ENCODE measurements at places on chromosomes 2 and 18.

- no peak for DNase-seq
Measured at GRCh38 chr2:238131761-238132462, 6.6 kb upstream of the KLHL30 start.

- DNase-seq = no peak
Measured at GRCh38 chr2:220117025-220117424, 489.6 kb downstream of the SLC4A3 start.

- no peak for DNase-seq
Measured at GRCh38 chr2:71333619-71334018, 2.0 kb downstream of the ZNF638 start.

GRCh38 chr2:145356056-145356455 is 836.1 kb upstream of the ZEB2 start:
- DNase-seq = no peak

GRCh38 chr2:141923657-141924056 is 207.2 kb downstream of the LRP1B start:
- DNase-seq = no peak

DNA sequence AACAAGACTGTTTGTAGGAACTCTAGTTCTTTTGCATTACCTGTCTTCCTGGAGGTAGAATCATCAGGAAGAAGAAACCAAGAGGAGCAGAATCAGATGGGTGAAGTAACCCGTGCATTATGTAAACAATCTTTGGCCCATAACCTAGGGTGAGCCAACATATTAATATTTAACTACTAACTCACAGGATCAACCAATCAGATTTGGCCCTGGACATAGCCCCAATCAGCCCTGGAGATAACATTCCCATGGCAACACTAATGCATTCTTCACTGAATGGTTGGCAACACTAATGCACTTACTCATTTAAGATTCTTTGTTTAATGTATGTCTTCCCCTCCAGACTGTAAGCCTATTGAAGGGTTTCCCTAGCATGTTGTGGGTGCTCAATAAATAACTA is 72.0 kb upstream of the CTAGE1 start:
- DNase-seq = no peak

DNA sequence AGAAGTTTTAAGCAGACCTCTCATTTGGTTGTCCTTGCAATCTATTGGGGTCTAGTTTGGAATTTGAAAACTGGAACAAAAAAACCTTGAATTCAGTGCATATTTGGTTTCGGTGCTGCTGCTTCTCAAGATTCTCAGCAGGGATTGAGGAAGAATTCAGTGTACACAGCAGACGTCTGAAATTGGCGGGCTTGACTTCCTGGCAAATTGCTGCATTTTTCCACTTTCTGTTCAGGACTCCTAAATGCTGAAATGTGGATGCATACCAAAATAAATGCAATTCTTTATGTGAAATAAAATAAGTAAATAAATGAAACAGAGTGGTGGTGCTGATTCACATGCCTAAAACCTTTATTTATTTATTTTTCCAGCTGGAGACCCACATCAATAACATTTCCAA is 332.4 kb upstream of the KYNU start:
- DNase-seq = no peak

DNA sequence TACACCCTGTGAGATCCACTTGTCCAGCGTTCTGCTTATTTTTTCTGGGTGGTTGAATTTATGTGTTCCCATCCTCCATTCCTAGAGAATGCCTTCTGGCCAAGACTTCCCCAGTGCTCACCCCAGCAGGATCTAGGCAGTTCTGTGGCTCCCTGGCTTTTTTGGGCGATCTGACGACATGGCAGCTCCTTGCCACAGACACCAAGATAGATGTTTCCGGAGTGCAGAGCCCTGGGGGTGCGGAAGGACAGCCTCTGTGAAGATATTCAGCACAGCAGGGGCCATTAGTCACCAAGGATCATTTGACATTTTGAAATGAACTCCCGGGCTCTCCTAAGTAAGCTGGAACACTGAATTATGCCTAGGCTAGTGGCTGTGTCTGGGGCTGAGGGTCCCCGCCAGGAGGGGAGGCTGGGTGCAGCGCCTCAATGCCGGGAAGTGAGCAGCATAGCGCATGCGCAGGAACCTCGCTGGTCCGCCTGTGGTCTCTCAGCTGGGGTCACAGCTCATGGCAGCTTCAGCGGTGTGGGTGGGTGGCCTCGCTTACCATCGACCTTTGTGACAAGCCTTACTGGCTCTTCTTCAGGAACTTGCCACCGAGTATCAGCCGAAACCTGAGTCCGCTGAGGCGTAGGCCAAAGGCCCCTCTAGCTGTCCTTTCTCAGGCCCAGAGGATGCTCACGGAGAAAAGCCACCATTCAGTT is 60.3 kb downstream of the MEX3C start:
- DNase-seq = no peak

GRCh38 chr2:45130736-45131135 is 121.5 kb upstream of the SIX2 start:
- no peak for DNase-seq

GRCh38 chr2:104891145-104891544 is 37.2 kb downstream of the POU3F3 start:
- DNase-seq = no peak

- no peak for DNase-seq
Measured at GRCh38 chr18:28112056-28112470, 64.9 kb downstream of the CDH2 start.

DNA sequence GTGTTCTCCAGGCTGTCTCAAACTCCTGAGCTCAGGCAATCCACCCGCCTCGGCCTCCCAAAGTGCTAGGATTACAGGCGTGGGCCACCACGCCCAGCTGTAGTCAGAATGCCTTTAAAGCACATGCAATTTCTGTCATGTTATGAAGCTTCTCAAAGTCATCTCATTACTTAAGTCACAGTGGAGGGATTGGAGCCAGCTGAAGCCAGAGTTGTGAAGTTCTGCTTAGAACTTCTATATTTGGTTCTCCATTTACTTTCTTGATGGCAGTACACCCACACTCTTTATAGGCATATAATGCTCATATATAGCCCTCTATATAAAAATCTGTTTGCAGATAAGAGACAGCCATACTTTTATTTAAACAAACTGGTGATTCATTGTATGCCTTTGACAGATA is 68.8 kb upstream of the CWC22 start:
- no peak for DNase-seq

DNA sequence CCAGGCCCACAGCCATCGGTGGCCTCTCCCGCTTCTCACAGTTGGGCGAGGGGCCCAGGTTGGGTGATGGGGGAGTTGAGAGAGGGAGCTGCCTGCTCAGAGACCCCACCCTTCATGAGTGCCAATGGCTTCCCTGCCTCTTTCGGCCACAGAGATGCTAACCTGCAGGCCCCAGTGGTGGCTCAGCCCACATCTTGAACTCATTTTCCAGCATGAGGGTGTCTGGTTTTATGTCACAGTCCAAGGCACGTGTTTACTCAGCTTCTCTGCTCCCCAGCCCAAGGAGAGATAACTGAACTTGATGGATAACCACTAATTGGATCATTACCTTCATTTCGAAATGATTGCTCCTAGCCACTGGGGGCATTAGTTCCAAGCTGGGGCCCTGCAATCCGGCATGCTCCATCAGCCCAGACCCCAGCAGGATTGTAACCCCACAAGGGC is 45.9 kb upstream of the SIX2 start:
- no peak for DNase-seq

DNA sequence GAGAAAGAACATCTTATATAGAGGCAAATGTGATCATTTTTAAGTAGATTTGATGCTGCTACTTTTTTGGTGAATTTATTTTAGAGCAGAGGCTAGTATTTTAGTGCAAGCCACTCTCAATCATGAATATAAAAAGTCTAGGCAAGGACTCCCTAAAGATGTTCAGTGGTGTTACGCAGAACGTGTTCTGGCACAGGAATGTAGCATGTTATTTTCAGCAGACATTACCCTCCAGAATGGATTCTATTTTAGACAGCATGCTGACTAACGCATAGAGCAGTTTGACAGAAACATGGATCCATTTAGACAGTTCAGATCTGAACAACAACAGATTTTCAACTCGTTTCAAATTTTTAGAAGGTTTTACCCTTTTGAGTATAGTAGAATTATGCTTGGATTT is 54.1 kb downstream of the DSC3 start:
- DNase-seq = no peak

DNA sequence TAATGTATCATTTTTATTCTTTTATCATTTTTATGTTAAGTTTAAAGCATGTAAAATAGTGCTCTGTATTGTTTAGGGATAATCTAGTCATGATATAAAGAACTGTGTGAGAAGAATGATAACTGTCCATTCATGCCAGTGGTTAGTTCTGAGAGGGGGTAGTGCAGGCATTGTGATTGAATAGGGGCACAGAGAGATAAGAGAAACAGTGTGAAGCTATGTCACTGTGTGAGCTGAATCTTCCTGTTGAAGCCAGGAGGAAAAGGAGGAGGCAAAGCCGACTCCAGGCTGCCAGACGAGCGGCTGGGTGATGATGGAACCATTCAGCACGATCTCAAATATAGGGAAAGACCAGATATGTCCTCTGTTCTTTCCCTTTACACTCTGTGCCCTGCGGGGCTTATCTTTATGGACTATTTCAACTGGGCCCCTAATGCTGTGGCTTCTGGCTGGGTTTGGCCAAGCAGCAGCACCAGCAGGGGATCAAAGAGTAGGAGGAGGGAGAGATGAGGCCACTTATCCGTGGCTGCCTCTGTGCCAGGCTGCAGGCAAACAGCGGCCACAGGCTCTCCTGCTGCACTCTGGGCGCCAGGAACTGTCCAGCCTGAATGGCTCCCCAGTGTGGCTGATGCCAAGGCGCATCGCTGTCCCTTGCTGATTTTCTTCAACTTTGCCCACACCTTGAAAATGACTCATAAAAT is 128.0 kb downstream of the SPP2 start:
- DNase-seq = no peak

GRCh38 chr18:69267895-69268294 is 132.8 kb upstream of the DOK6 start:
- no peak for DNase-seq

GRCh38 chr18:9832871-9833270 is 52.9 kb upstream of the TXNDC2 start:
- DNase-seq = no peak

DNA sequence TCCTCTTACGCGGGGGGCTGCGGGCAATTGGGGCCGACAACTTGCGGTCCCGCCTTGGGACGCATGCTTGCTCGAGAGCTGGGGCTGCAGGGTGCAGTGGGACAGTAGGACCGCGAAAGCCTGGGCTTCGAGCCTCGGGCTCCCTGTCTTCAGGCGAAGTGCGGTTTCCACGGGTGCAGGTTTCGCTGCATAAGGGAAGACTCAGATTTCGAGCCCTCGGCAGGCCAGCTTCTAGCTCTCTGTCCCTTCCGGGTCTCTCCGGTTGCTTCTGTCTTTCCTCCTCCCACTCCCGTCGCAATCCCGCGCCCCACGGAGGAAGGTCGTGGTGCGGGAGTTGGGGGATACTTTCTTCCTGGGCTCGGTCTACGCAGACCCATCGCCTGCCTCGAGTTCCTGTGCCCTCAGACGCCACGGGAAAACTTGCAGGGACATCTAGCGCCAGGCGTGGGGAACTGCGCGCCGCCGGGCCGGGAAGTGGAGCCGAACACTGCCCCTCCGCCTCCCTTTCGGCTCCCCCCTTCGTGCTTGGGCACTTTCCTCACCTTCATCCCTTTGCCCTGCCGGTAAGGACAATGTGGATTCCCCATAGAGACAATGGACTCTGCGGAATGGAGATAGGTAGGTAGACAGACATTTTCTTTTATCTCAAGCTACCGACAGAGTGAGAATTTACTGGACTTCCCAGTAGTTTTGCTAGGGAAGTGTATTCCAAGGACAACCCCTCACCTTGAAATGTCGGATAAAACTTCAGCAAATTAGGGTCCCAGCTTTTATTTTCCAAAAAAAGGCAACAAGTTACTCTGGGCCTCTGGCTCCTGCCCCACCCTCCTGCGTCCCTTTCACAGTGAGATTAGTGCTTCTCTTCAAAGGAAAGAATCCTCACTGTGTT is 4.2 kb upstream of the HOXD13 start:
- DNase-seq = no peak

GRCh38 chr2:7740114-7740513 is 822.9 kb downstream of the RNF144A start:
- DNase-seq = no peak

DNA sequence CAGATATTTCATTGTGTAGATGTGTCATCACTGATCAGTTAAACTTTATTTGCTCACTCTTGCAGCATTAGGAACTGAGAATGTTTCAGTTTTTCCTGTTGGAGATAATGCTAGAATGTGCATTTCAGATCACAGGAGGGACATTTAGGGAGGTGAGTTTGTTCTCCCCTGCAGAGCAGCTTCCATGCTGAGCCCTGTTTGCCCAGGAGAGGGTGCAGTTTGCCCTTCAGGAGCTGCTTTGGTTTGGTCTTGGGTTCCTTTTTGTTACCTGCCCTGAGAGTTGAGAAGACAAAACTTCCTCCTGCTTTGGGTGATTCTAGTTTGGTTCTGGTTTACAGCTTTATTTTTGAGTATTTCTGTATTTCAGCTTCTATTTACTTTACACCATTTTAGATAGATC is 49.9 kb downstream of the DGKD start:
- DNase-seq = peak; percentile 74

DNA sequence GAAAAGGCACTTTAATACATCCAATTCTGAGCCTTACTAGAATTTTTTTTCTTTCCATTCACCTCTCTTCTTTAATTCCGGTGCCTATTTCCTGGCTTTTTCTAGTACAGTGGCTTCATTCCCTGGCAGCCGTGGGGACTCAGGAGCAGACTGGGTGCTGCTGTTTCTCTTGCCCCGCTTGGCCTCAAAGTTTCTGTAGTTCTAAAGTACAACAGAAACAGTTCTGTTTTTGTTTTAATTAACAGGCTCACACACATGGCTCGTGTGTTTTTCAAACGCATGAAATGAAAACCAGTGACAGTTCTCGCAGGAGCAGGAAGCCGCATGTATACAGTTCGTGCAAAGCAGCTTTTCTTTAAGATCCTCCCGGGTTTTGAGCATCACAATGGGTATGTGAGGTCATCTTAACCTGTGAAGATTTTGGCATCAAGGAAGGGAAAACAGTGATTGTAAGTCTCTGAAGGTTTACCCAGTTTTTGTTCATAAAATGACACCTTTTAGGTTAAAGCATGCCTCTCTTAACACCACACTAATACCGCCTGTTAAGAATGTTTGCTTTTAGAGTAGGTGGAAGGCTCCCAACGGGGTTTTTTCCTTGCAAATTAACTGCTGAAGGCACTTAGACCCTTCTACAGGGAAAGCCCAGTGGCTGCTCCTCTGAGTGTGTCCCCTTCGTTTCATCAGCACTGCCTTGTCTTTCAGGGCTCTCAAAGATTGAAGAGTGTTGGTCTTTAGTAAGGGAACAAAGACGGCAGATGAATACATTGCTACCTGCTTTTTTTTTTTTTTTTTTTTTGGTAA is 5.8 kb downstream of the FZD7 start:
- no peak for DNase-seq

GRCh38 chr18:35180455-35180854 is 60.4 kb upstream of the ZNF397 start:
- no peak for DNase-seq

Data from activated CD8-positive, alpha-beta memory T cell treated with anti-CD3 and anti-CD28 coated beads, Interleukin-2, amount 50 U/mL, for 4 hours (primary cell).